ENCODE measurements at places on chromosomes 4 and X. TPM values are rescaled to one million over a fixed set of nuclear protein-coding genes. Genes with fewer than 3 reads are reported as not detected.

Gene GUCY1A1
- 106 TPM for total RNA-seq

Gene MAGEE2
- not detected for total RNA-seq

Gene GAGE2A
- not detected for total RNA-seq

Gene MAGEA4
- total RNA-seq, result not detected

Gene CENPE
- total RNA-seq, result 0.35 TPM

Gene PTPN13
- 3.2 TPM for total RNA-seq

Gene ACSL4
- total RNA-seq, result 33.0 TPM

Gene NHS
- total RNA-seq, result 1.9 TPM

Gene MYOZ2
- total RNA-seq, result 792 TPM

Gene TMEM35A
- 0.30 TPM for total RNA-seq

Gene ANK2
- 350 TPM for total RNA-seq

Gene PRKG2
- total RNA-seq, result 0.17 TPM

Gene TSPAN6
- 4.8 TPM for total RNA-seq

Gene ZNF280C
- 1.4 TPM for total RNA-seq

Gene TEX13B
- total RNA-seq, result not detected

Gene USP51
- 1.5 TPM for total RNA-seq

Gene MND1
- not detected for total RNA-seq

Gene STPG2
- total RNA-seq, result 0.15 TPM

Gene F11
- total RNA-seq, result 0.52 TPM

Gene TCEAL9
- 18.4 TPM for total RNA-seq

Gene CYSLTR1
- total RNA-seq, result 1.6 TPM

Gene IL21
- total RNA-seq, result not detected

Gene MAGEA8
- not detected for total RNA-seq

Gene RAB41
- not detected for total RNA-seq

Gene CLNK
- not detected for total RNA-seq

Gene FAM9B
- total RNA-seq, result not detected

Gene SSX2
- not detected for total RNA-seq

Gene HSFX4
- not detected for total RNA-seq

Gene FDCSP
- total RNA-seq, result not detected
